Mesenchymal stem cell (in vitro differentiated cells and primary cell): ENCODE measurements at places on chromosomes 3 and 15.

GRCh38 chr3:47283591-47284364 lies 1.0 kb downstream of the KLHL18 start:
- H3K4me1 ChIP-seq, result peaks cover 16% of the 10 kb centered on the region
- H3K27ac ChIP-seq, result peak overlapping the region; percentile 71
- peaks cover 5% of the 10 kb centered on the region for H3K36me3 ChIP-seq
- H3K4me3 ChIP-seq, result peak overlapping the region; percentile 99

DNA sequence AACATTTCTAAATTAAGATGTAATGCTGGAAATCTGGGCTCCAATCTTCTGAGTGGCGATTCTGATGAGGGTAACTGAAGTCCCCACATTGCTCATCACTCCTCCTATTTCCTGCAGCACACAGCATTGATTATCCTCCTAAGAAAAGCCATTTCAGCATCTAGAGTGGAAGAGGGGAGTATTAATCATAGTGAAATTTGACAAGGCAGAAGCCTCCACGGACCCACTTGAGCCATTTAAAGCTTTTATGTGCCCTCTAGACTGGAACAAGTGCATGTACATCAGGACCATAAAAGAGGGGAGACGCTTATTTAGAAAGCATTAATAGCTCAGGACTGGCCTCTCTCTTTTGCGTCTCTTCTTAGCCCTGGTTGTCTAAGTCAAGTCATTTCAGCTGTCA lies 25.8 kb downstream of the AQP9 start:
- no peaks in the 10 kb centered on the region for H3K36me3 ChIP-seq
- no peak for DNase-seq
- H3K4me1 ChIP-seq, result no peaks in the 10 kb centered on the region
- H3K27me3 ChIP-seq, result peaks cover 22% of the 10 kb centered on the region

GRCh38 chr3:194205675-194206133 lies 69.8 kb downstream of the HES1 start:
- DNase-seq, result no peak
- peaks cover 63% of the 10 kb centered on the region for H3K27me3 ChIP-seq
- H3K27ac ChIP-seq, result no peak overlapping the region
- H3K4me3 ChIP-seq, result no peak overlapping the region
- H3K4me1 ChIP-seq, result no peaks in the 10 kb centered on the region

DNA sequence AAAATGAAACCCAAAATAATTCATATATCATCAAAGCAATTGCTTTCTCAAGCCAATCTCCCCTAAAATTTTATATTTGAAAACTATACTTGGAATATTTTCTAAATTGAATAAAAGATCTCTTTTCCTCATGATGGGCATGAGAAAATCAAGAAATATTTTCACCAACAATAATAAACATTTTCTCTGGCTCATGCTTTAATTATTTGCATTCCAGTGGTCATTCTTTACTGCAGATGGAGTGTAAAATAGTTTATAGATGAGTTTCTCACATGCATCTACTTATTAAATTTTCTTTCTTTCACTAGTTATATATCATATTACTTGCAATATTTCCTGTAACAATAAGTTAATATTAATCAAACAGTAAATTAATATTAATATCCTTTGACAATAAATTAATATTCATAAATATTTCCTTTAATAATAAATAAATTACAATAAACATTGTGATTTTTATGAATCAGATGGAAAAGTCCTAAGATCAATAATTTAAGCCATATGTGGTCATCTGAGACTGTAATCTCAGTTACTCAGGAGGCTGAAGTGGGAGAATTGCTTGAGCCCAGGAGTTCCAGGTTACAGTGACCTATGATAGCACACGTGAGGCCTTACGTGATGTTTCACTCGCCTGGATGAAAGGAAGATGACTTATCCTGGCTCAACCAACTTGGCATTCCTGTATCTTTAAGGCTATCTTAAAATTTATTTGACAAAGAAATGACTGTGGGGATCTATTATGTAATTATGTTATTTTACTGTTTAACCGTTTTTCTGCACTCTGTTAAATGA lies 958.8 kb downstream of the ZPLD1 start:
- peaks cover 1% of the 10 kb centered on the region for H3K4me1 ChIP-seq
- H3K27me3 ChIP-seq, result no peaks in the 10 kb centered on the region
- no peak overlapping the region for H3K4me3 ChIP-seq
- H3K27ac ChIP-seq, result peak overlapping the region; percentile 93

GRCh38 chr3:33105341-33105948 lies 8.4 kb upstream of the CRTAP start:
- H3K36me3 ChIP-seq, result no peaks in the 10 kb centered on the region
- DNase-seq, result no peak
- peaks cover 3% of the 10 kb centered on the region for H3K4me1 ChIP-seq
- no peak overlapping the region for H3K4me3 ChIP-seq
- no peaks in the 10 kb centered on the region for H3K27me3 ChIP-seq

GRCh38 chr15:97745481-97746071 lies 214.9 kb upstream of the ARRDC4 start:
- no peak overlapping the region for H3K4me3 ChIP-seq
- H3K36me3 ChIP-seq, result no peaks in the 10 kb centered on the region
- H3K27ac ChIP-seq, result no peak overlapping the region
- H3K4me1 ChIP-seq, result no peaks in the 10 kb centered on the region
- H3K27me3 ChIP-seq, result no peaks in the 10 kb centered on the region

- no peak overlapping the region for H3K4me3 ChIP-seq
- no peak overlapping the region for H3K27ac ChIP-seq
- DNase-seq, result no peak
- H3K4me1 ChIP-seq, result no peaks in the 10 kb centered on the region
- no peaks in the 10 kb centered on the region for H3K36me3 ChIP-seq
Measured at GRCh38 chr3:126555795-126556636, 2.7 kb downstream of the C3orf22 start.

DNA sequence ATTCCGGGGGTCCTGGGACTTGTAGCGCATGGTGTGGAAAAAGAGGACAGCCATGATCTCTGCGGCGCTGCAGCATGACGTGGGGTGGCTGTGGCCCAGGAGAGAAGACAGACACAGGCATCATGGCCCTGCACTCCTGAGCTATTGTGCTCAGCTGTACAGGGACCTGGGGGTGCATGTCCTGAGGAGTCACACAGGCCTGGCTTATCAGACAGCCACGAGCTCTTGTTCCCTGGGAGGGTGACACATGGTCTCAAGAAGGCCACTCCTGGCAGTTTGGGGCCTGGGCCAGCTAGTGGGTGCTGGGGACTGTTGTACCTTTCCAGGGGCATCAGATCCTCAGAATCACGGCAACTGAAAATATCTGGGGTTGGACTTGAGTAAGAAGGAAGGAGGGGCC lies 13.7 kb downstream of the TKT start:
- DNase-seq, result no peak
- H3K27ac ChIP-seq, result peak overlapping the region; percentile 79
- peaks cover 57% of the 10 kb centered on the region for H3K4me1 ChIP-seq
- no peaks in the 10 kb centered on the region for H3K27me3 ChIP-seq
- H3K36me3 ChIP-seq, result peaks cover 65% of the 10 kb centered on the region

- no peaks in the 10 kb centered on the region for H3K36me3 ChIP-seq
- H3K27me3 ChIP-seq, result no peaks in the 10 kb centered on the region
- H3K4me3 ChIP-seq, result no peak overlapping the region
Measured at GRCh38 chr3:115553796-115554486, 69.4 kb upstream of the GAP43 start.

- H3K4me1 ChIP-seq, result no peaks in the 10 kb centered on the region
- no peaks in the 10 kb centered on the region for H3K36me3 ChIP-seq
- no peak for DNase-seq
- H3K4me3 ChIP-seq, result no peak overlapping the region
Measured at GRCh38 chr3:34364335-34364734, 565.9 kb downstream of the PDCD6IP start.

GRCh38 chr3:15638193-15638890 lies 36.8 kb downstream of the BTD start:
- no peak overlapping the region for H3K27ac ChIP-seq
- H3K36me3 ChIP-seq, result no peaks in the 10 kb centered on the region
- H3K27me3 ChIP-seq, result no peaks in the 10 kb centered on the region
- no peak overlapping the region for H3K4me3 ChIP-seq
- H3K4me1 ChIP-seq, result peaks cover 17% of the 10 kb centered on the region
- peak; percentile 73 for DNase-seq

GRCh38 chr3:9746330-9746729 lies 3.4 kb upstream of the OGG1 start:
- H3K36me3 ChIP-seq, result peaks cover 68% of the 10 kb centered on the region
- H3K27me3 ChIP-seq, result no peaks in the 10 kb centered on the region
- no peak overlapping the region for H3K4me3 ChIP-seq
- H3K4me1 ChIP-seq, result peaks cover 22% of the 10 kb centered on the region

DNA sequence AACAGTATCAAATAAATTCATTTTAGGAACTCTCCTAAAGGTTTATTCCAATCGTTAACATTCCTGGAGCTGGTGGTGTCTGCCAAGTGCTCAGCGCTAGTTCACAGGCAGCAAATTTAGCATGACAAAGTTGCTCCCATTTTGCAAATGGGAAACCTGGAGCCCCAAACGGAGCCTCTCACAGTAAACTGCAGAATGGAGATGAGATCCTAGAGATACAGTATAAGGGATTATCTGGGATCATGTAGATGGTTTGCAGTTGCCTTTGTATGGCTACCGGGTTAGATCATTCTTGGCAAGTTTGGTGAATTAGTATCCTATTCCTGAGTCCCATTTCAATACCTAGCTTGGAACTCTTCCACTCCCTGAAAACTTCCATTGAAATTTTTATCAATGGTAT lies 173.7 kb downstream of the CDIN1 start:
- H3K27ac ChIP-seq, result no peak overlapping the region
- no peak for DNase-seq
- peaks cover 25% of the 10 kb centered on the region for H3K36me3 ChIP-seq
- no peaks in the 10 kb centered on the region for H3K4me1 ChIP-seq

- peak within 1 kb of the TSS; percentile 56 for H3K27ac ChIP-seq
- H3K36me3 ChIP-seq, result peaks cover 43% of the 10 kb centered on the region
- peak; percentile 91 for DNase-seq
- H3K4me1 ChIP-seq, result peaks cover 2% of the 10 kb centered on the region
- H3K27me3 ChIP-seq, result no peaks in the 10 kb centered on the region
- H3K4me3 ChIP-seq, result peak within 1 kb of the TSS; percentile 84
Measured at GRCh38 chr3:129278439-129278965, at the start of gene HMCES. TSS of gene HMCES (plus strand) at chr3:129278870. CDS start at chr3:129279733, 863 bp downstream.

DNA sequence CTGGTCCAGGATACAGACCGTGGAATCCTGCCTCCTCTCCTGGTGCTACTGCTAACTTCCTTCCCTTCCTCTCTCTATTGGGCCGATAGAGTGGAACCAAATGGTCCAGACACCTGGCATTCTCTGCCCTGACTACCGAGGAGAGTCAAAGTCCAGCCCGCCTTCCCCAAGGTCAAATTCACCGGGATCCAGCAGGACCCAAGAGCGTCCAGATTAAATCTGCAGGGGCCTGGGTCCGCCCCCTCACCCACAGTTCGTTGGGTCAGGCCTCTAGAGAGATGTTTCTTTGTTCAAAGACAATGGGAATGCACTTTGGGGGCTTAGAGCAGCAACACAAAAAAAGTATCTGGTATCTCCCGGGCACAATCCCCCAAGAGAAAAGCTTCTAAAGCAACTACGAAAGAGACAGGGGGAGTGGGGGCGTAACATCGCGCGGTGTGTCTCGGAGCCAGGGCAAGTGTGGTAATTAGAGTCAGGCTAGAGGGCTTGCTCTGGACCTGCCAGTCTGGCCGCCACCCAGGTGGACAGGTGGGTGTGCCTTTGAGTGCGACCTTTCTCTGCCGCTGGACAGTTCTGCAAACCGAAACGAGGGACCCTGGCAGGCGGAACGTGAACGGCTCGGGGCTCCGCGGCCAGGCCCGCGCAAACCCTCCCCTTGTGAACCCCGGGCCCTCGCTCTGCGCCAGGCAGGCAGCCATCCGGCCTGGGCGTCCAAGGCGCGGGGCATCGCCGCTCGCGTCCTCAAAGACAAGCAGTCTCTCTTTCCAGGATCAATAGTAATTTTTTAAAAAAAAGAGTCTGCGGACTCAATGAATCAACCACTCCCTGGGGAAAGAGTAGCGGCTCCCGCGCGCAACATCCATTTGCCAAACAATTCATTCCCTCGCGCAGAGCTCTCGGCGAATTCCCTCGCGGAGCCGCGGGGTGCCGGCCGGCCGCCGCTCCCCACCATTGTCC lies 806 bp downstream of the KLHL25 start:
- H3K4me3 ChIP-seq, result peak overlapping the region; percentile 88
- peaks cover 12% of the 10 kb centered on the region for H3K4me1 ChIP-seq
- H3K27ac ChIP-seq, result no peak overlapping the region
- no peaks in the 10 kb centered on the region for H3K36me3 ChIP-seq
- no peaks in the 10 kb centered on the region for H3K27me3 ChIP-seq

DNA sequence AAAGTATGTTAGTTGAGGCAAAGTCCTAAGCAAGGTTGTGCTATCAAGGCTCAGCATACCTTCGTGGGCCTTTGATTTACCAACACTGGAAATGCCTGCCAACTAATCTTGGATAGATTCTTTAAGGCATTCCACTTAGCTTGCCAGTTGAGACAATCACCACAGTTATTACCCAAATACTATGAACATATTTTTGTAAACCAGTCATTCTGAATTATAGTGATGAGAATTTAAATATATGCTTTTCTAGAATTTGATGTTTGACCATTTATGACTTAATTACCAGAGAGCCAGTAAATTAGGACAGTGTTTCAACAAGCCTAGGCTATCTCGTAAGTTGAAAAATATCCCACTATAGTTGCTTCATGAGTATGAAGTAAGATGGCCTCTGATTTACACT lies 15.5 kb downstream of the TRIM59 start:
- peaks cover 81% of the 10 kb centered on the region for H3K36me3 ChIP-seq
- no peak overlapping the region for H3K4me3 ChIP-seq
- no peaks in the 10 kb centered on the region for H3K27me3 ChIP-seq
- peak; percentile 22 for DNase-seq
- no peaks in the 10 kb centered on the region for H3K4me1 ChIP-seq
- no peak overlapping the region for H3K27ac ChIP-seq

DNA sequence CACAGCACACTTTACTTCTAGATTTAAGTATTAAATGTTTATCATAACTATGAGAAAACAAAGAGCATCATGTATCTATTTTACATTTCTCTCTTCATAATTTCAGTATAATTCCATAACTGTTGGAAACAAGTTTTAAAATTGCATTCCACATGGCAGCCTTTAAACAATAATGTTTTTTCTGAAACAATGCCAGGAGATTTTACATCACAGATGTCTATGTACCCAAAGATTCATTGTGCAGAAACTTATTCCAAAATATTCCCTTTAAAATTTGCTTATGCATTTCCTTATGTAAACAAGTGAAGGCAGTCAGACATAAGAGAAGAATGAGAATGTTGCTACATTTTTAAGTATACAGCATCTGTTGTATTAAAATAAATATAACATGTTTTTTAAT lies 324.9 kb upstream of the COL8A1 start:
- no peak overlapping the region for H3K4me3 ChIP-seq
- no peaks in the 10 kb centered on the region for H3K27me3 ChIP-seq
- no peak overlapping the region for H3K27ac ChIP-seq
- H3K4me1 ChIP-seq, result no peaks in the 10 kb centered on the region
- H3K36me3 ChIP-seq, result no peaks in the 10 kb centered on the region

GRCh38 chr3:81470524-81471278 lies 290.7 kb downstream of the GBE1 start:
- no peaks in the 10 kb centered on the region for H3K27me3 ChIP-seq
- no peak overlapping the region for H3K4me3 ChIP-seq
- DNase-seq, result no peak
- no peaks in the 10 kb centered on the region for H3K36me3 ChIP-seq
- H3K27ac ChIP-seq, result no peak overlapping the region
- no peaks in the 10 kb centered on the region for H3K4me1 ChIP-seq
